Activated CD4-positive, alpha-beta T cell treated with anti-CD3 and anti-CD28 coated beads, Interleukin-2, amount 10 ng/mL, durations not matched to agents 24 days and 14 days (primary cell): ENCODE measurements at places on chromosomes 4 and X.
A peak's percentile ranks its signal among the peaks of the same experiment; 100 is the strongest.

DNA sequence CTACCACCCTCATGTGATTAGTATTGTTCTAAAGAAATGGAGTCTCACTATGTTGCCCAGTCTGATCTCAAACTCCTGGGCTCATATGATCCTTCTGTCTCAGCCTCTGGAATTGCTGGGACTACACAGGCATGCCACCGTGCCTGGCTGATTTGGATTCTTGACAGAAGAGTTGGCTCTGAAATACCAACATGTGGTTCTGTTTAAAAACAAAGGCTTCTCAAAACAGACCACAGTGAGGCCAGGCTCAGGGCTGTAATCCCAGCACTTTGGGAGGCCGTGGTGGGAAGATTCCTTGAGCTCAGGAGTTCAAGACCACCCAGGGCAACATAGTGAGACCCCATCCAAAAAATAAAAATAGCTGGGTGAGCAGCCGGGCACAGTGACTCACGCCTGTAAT is 126.7 kb downstream of the DHRSX start:
- no peak for DNase-seq

DNA sequence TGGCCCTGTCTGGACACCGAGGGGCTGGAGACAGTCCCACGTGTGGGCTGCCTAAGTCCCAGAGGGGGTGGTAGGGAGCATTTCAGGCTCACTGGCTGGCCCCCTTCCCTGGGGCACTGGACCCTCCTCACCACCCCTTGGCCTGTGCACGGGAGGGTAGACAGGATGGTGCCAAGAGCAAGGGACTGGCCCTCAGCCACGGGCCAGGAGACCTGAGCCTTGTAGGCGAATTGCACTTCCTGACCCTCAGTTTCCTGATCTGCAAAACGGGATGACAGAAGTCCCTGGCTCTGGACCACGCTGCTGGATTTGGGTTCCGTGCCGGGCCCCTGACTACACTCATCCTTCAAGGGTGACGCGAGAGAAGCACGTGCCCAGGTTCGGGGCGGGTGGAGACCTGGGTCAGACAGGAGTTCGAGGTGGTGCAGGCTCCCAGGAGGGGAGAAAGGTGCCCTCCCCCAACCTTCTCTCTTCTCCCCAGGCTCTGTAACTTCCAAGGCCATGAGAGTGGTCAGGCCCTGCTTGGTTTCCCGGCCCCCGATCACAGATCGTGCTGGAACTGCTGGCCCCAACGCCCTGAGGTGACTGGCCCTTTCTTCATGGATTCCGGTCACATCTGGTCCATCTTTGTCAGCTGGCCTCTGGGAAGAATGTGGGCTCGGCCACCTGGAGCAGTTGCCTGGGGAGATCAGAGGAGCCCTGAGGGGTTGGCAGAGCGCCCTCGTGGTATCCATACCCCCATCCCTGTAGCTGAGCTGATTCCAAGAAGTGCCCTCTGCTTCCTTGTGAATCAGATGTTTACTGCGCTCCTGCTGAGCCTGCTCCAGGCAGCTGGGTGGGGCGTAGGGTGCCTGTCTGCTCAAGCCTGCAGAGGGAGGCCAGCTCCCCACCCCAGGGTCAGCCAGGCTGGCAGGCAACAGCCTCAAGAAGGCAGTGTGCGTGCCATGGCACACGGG is 3.3 kb downstream of the SH3BP2 start:
- no peak for DNase-seq

DNA sequence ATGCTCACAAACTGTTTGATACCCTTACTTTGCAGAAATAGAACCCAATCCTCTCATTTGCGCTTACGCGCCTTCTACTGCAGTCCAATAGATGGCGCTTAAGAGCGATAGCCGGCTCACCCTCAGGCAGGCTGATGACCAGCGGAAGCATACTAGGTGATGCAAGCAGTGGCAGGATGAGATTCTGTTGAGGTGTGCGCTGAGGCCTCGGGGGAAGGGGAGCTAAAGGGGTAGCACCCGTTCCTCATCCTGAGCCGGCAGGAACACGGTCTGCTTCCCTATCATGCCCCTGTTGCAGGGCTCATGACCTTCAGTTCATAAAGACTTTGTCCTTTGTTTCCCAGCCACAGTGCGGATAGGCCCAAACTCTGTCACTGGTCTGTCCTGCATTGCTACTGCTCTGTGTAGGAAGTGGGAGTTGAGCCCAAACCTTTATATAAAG is 628.9 kb downstream of the TLL1 start:
- DNase-seq = no peak

- DNase-seq = peak; percentile 74
Observed at GRCh38 chr4:123671636-123672404, 275.2 kb downstream of the SPRY1 start.

DNA sequence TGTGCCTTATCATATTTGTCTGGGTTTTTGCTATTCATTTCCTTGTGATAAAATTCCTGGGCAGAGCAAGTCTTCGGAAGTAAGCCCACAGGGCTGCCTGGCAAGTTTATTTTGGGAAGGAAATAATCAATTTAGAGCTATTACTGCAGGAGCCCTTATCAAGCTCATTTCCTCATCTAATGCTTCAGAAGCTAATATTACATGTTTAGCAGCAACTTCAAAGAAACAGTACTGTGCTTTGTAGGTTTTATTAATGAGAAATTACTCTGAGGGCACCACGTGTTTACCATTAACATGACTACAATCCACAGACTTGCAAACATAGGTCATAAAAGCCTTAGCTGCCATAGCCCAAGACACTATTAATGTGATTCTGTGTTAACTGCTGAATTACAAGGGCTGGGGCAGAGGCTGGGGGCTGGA is 540.0 kb downstream of the SPRY1 start:
- DNase-seq = no peak

DNA sequence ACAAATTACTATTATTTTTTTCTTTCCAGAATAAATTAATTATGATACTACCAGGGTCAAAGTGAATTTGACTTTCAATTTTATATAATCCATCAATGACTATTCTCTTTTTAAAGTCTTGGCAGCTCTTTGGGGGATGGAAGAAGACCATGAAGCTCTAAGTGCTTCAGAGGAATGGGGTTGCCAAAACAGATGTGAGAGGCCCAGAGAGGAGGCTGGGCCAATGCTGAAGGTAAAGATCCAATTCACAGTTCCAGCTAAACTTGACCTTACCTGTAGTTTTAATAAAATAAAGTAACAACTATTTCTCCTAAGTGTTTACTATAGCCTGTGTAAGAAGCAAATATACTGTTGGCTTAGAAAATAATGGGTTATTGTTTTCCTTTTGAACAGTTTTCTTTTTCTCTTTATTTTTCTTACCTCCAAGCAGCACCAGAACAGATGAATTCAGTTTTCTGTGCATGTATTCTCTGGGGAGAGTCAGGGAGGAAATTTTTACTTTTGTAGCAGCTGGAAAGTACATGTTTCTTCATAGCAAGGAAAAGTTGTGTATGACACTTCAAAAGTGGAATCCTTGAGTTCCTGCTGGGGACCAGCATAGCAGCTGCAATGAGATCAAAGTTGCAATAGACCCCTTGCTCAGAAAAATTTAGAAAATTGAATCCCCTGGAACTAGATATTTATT is 104.9 kb downstream of the CEP44 start:
- no peak for DNase-seq

- peak; percentile 64 for DNase-seq
Observed at GRCh38 chrX:153395613-153396319, 5.4 kb downstream of the PNMA6E start.

DNA sequence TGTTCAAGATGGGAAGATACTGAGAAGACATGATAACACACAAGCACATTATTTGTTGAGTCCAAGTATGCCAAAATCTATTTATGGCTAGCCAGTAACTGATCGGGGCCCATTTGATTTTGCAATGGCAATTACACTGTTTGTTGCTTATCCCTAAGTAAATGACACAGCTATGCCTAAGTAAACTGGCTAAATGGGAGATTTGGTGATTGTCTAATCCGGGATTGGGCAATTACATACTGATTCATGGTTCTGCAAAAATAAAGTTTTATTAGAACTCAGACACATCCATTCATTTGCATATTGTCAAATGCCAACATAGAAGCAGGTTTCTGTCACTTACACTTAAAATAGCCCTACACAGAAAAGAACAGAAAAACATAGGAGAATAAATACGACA is 140.2 kb upstream of the TBL1X start:
- no peak for DNase-seq
